ENCODE measurements at places on chromosomes 7 and 10. TPM values are rescaled to one million over a fixed set of nuclear protein-coding genes. Genes with fewer than 3 reads are reported as not detected.

Gene STARD3NL
- total RNA-seq, result 28.5 TPM

Gene DDC
- not detected for total RNA-seq

Gene PDE6C
- not detected for total RNA-seq

Gene SPDYE18
- total RNA-seq, result 0.44 TPM

Gene SPACDR
- 2.9 TPM for total RNA-seq

Gene ACSM6
- total RNA-seq, result not detected

GRCh38 chr7:132138817-132139216, 437.5 kb downstream of the PLXNA4 start:
- DNase-seq, result no peak

GRCh38 chr7:128160296-128160695, 80.8 kb upstream of the LEP start:
- DNase-seq, result no peak

GRCh38 chr7:155455132-155455693, 2.7 kb upstream of the EN2 start:
- no peak for DNase-seq

DNA sequence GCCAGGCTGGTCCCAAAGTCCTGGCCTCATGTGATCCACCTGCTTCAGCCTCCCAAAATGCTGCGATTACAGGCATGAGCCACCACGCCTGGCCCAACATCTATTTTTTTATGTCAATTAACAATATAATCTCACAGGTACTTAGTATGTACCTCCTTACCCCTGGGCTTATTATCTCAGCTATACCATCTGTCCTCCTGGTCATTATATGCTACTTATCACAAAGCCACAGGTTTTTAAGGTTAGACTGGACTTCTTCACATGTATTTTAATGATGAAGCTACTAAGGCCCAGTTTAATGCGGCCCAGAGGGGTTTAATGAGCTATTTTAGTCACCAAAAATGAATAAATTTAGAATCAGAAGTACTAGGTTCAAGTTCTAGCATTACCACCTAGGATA, 3.4 kb downstream of the NSUN6 start:
- no peak for DNase-seq

- DNase-seq, result peak; percentile 19
Observed at GRCh38 chr7:42869131-42870020, 42.5 kb downstream of the C7orf25 start.

- no peak for DNase-seq
Observed at GRCh38 chr7:103573479-103574058, 127.6 kb upstream of the SLC26A5 start.

GRCh38 chr10:4048236-4048864, 263.3 kb upstream of the KLF6 start:
- no peak for DNase-seq

DNA sequence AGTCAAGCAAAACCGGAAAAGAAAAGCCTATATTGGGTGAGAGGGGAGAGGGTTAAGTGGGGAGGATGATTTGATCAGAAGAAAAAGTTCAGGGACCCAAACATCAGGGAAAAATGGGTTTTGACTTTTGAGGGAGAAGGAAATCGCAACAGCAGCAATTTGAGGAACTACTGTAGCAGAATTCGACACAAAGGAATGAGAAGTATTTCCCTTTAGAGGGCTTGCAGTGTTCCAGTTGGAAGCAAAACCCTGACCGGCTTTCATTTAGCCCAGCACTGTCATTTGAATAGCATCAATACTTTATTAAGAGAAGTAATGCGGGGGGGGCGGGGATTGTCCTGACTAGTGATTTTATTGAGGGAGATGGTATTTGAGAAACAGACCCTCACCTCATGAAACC, 37.2 kb upstream of the GATA3 start:
- DNase-seq, result no peak

- DNase-seq, result no peak
Observed at GRCh38 chr10:112960151-112960681, 10.2 kb downstream of the TCF7L2 start.

DNA sequence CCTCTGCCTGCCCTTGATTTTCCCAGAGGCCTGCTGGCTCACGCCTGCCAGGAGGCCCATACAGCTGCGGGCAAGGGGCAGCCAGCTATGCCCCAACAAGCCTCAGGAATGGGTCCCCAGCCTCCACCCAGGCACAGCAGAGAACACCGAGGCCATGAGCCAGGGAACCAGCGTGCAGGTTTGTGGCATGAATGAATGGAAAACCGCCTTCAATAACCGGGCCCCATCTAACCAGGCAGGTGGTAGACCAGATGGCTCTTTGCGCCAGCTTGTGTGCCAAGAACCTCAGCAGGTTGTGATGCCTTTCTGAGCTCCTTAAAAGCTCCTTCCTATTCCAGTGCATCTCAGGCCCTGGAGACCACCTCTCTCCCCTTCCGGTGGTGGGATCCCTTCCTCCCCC, 50.2 kb downstream of the ELFN1 start:
- DNase-seq, result no peak

DNA sequence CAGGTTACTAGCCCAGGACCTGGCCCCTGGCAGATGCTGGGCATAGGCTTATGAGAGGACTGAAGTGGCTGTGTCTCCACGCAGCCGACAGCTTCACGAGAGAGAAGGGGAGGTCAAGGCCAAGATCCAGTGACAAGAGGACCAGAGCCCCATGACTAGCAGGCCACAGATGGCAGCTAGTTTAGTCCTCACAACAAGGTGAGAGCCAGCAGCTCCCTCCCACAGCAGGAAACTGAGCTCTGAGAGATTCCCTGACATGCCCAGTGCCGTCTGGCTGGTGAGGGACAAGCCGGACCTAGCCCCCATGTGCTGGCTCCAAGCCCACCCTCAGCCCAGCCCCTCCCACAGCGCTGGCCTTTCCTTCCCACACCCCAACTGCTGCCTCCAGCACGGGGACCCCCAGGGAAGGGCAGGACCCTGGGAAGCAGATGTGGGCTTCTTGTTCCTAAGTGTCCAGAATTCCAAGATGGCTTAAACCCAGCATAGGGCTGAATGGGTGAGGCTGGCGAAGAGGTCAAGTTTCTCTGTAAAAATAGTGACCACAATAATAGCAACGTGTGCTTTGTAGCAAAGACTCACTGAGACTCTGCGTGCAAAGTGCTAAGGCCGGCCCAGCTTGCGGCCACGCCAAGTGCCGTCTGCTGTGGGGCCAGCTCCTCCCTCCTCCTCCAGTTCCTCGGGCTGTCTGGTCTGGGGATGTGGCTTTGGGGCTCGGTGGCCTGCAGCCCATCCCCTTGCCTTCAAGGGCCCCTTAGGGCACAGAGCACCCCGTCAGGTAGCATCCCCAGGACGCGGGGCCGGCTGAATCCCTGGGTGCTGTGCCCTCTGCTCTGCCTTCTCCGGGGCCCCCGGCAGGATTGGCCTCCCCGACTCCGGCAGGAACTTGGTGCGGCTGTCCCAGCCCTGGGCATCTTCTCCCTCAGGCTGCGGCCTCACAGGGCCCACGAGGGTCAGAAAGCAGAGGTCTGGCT, 7.8 kb upstream of the FAM20C start:
- no peak for DNase-seq

- DNase-seq, result no peak
Observed at GRCh38 chr10:85168243-85168642, 839.9 kb downstream of the CCSER2 start.

GRCh38 chr7:5448378-5449037, 24.9 kb upstream of the TNRC18 start:
- no peak for DNase-seq

GRCh38 chr10:98623176-98623575, 176.4 kb upstream of the HPS1 start:
- no peak for DNase-seq

DNA sequence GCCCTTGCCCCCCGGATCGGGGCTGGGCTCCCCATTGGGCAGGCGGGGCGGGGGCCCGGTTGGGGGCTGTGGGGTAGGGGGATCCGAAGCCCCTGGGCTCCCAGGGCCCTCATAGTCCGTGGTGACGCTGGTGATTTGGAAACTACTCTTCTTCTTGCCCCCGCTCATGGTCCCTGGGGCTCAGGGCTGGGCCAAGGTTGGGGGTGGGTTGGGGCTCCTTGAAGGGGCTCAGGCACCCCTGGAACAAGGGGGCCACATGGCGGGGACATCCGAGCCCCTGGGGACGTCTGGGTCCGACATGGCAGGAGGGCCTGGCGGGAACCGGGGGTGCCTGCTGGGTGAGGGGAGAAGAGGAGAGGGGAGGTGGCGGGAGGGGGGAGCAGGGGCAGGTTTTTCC, 1.1 kb downstream of the TSC22D4 start:
- DNase-seq, result no peak

- peak; percentile 29 for DNase-seq
Observed at GRCh38 chr10:80530251-80530650, 7.5 kb upstream of the SH2D4B start.

Data from activated T-helper 1 cell treated with anti-CD3 and anti-CD28 coated beads, Interleukin-12 subunit alpha, Interleukin-12 subunit beta, Interleukin-2, Interleukin-4 antibody, amounts not matched to agents 30 ng/mL and 10 ng/mL and 1 ng/mL, durations not matched to agents 14 hours and 24 hours and 36 hours (primary cell).